ENCODE measurements at places on chromosomes 7 and 10.

DNA sequence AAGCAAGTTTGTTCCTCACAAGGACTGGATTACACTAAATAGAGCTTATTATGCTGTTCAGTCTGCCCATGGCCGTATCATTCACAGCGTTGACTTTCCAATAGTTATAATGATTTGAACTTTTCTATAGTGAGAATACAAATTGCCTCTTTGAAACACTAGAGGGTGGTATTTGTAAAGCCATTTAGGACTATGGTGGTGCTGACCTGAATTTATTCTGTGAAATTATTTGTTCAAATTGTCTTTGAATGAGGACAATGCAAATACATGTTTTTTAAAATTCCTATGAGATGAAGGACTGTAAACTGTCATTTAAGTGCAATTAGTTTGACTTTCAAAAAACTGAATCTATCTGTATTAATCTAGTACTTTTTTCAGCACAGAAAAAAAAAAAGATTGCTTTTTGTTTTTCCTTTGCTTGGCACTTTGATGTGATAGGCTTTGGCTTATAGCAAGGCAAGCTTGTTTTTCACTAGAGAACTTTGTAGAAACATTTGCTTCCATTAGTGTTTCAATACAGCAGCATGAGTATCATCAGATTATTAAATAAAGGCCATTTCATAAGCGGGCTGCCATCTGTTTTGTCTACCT lies 122.7 kb upstream of the TMEM229A start:
- no peak for DNase-seq

DNA sequence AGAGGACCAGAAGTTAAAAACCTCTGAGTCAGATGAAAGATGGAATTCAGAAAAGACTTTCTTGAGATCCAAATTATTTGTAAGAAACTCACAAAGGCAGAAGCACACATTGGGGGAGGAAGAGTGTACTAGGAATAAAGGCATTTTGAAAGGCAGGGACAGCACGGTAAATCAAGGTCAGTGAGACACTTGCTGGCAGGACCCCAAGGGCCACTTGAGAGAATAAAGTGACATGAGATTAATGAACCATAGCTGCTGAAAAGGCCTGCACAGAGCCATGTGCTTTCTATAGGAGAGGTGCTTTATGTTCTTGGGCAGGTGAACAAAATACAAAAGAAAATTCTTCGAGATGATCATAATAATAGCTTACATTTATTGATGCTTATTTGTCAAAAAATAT lies 929.9 kb upstream of the MBL2 start:
- no peak for DNase-seq

GRCh38 chr7:30950197-30950596 lies 13.6 kb upstream of the GHRHR start:
- DNase-seq: no peak

DNA sequence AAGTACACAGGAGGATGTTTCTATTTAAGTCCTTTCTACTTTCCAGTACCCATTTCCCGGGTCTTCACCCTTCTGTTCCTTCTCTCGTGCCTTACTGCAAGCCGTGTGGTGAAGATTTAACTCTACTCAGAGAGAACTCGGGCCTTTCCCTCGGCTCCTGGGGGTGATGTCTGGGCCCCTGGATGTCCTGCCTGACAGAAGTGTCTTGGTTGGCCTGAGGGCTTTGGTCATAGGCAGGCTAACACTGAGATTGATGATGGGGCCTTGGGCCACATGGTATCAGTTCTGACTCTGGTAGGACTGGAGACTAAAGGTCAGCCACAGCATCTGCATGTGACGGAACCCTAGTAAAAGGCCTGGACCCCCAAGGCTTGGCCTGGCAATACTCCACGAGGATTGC lies 80.4 kb downstream of the CHST15 start:
- no peak for DNase-seq

DNA sequence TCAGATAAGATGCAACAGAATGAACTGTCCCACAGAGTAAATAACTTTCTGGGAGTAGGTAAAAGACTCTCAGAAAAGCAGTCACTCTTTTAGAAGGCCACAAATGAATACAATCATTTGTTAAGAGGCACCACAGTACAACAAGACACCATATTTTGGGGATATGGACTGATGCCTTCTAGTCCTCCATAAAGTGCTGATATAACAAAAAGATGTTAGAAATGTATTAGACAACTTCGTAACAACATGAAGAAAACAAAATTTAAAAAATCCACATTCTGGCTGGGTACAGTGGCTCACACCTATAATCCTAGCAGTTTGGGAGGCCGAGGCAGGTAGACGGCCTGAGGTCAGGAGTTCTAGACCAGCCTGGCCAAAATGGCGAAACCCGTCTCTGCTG lies 111.3 kb downstream of the HIPK2 start:
- DNase-seq: no peak

DNA sequence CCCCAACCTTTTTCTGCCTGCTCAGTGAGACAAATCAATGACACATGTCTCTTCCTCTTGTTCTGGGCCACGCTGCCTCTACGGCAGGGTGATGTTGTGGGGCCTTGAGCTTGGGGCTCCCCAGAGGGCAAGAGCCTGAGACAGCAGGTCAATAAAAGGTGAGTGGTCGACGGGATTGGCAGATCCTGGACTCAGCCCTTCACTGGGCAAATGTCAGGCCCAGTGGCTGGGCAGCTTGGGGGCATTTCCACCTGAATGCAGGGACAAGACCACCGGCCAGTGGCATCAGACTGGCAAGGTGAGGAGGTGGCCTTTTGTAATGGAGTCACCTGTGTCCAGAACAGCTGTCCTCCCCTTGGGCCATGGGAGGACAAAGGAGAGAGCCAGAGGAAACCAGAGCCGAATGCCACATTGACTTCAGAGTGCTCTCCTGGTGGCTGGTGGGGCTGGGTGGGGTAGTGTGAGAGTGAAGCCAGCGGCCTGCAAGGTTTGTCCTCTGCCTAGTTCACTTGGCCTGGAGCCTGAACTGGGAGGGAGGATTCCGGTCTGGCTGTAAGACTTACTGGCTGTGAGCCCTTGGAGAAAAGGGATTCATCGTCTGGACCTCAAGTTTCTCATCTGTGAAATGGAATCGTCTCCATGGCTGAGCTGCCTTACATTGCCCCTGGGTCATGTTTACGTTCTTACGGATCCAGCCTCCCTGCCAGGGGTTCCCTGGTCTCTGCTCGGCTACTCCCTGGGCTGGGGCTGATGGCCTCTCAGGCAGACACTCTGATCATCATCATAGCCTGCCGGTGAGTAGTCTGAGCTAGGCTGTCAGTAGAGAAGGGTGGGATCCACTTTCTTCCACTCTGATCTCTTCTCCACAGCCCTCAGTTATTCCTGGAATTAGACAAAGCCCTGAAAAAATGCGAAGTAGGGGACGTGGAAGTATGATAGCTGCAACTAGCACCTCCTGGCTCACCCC lies 25.4 kb upstream of the CRHR2 start:
- DNase-seq: no peak

GRCh38 chr7:30925913-30926312 lies 14.3 kb downstream of the AQP1 start:
- no peak for DNase-seq

DNA sequence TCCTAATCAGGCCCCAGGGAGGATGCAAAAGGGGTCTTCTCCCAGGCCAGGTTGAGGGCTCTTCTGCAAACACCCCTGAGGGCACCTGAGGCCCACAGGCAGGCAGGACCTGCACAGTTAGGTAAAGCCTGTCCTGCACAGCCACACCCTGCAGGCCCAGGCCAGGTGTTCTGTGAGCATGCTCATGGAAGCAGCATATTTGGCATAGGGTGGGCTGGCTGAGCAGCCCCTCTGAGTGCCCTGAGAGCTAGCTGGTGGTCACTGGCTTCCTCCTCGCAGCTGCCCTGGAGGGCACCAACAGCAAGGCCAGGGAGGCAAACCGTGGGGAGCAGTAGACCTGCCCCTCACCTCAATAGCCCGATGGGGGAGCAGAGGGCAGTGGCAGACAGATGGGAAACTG lies 3.7 kb upstream of the RET start:
- DNase-seq: no peak

DNA sequence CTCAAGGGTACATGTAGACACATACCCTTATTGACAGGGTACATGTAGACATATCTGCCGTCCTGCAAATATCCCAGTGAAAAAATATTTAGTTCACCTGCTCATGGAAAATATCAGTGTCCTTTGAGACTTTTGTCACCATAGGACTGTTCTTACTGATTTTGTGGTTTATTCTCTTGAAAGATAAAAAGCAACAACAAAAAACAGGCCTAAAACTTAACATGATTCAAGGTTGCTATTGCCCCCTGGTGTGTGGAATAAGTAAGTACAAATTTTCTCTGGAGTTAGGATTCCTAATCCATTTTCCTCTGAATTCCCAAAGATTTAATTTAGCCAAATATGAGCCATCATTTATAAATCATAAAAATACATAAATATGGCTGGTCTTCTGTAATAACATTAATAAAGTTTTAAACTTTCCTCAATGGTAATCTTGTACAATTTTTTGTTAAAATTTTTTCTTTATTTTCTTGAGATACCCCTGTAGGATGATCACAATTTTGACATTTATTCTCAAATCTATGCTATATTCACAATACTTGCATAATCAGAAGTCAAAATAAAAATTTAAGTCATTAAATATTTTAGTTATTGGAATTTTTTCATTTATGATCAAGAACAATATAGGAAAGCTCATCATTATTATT lies 741.4 kb upstream of the POT1 start:
- no peak for DNase-seq

GRCh38 chr10:47047127-47047504 lies 135.9 kb downstream of the PTPN20 start:
- no peak for DNase-seq

GRCh38 chr7:107877731-107878382 lies 13.1 kb upstream of the DLD start:
- no peak for DNase-seq

DNA sequence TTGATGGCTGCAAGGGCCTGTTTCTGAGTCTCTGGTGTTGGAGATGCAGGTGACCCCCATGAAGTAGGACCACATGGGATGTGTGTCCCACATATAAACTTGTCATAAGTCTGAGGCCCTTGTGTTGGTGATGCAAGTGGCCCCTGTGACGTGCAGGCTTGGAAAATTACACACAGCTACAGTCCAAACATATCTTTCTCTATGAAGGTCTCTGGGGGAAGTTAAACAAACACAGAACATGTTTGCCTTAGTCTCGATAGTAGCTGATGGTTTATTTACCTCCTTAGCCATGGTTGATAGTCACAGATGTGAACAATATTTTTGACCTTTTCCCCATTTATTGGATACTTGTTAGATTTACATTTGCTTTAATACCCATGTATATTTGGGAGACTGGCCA lies 64.7 kb downstream of the ADCY1 start:
- DNase-seq: no peak

- no peak for DNase-seq
Measured at GRCh38 chr10:17805330-17805729, 3.8 kb upstream of the MRC1 start.

DNA sequence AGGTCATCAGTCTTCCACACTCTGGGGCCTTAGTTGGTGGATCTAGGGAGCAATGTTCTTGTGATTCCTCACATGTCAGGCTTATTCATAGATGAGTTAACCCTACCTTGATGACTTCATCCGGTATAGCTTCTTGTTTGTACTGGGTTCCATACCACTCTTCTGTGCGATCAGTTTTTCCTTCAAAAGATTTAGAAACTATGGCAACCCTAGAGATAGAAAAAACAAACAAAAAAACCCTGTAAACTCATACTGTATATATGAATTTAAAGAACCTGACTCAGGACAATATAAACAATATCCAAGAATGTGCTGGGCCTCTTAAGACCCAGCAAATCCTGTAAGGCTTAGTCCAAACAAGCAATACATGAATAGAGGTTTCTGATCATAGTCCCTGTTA lies 83.5 kb downstream of the IDE start:
- DNase-seq: no peak

DNA sequence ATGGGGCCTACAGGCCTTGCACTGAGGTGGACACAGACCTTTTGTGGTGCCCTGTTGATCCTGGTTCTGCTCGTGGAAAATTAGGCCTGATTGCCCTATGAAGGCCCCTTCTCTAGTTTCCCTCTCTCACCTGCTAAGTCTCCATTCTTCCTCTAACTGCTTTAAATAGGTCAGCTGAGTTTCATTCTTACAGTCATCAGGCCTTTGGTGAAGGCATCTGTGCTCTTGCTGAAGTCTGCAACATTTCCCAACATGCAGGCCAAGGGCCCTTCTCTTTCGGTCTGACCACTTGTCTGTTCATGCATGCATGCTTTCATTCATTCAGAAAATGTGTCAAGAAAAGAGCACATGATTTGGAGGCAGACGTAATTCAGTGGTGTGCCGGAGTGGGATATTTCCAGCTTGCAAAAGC lies 244.0 kb downstream of the BUB3 start:
- DNase-seq: no peak

- no peak for DNase-seq
Measured at GRCh38 chr10:86100581-86101061, 266.0 kb downstream of the GRID1 start.

DNA sequence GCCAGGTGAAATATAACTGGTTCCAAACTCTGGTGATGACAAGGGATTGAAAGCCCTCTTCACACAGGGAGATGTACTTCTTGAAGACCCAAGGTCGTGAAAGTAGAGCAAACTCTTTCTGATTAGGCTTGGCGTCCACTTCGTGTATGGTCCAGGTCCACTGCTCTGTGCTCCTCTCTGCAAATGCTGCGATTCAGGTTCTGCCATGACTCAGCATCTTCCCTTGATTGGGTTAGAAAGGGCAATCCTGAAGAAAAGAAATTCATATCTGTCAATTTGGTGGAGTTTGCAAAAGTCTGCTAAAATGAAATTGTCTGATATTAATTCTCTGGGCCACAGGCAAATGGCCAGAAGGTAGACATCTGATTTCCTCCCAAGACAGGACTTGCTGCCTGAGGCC lies 431.4 kb downstream of the ACTR3B start:
- no peak for DNase-seq

DNA sequence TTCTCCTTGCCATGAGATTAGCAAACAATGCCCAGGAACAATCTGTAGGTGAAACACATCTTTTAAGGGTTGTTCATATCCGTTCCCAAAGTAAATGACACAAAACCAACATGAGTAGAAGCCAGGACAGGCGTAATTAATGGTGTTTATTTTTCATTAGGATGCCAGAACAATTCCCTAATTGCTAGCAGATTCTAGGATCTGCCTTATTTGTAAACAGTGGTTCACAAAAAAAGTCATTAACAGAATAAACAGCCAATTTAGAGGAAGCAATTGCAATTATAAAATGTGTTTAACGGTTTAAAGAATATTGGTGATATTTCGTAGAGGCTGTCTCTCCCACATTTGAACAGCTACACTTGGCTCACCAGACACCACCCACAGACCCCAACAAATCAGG lies 250.6 kb upstream of the GPR26 start:
- no peak for DNase-seq

DNA sequence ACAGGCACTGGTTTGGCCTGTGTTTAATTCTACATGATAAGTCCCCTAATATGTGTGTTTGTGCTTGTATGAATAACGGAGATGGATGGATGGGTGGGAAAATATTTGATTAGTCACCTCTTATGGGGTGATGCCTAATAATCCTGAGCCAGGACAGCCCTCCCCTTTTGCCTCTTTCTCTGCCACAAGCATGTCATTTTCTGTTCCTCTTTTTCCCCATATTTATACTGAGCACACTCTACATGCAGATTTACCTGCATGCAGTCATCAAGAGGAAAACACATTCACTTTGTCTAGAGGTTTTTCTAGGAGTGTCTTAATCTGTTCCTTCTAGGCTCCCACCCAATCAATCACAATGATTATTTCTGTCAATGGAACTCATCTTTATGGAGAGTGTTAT lies 111.6 kb upstream of the TBX20 start:
- DNase-seq: no peak
